Activated B cell treated with CpG ODN at 0.5 μM for 24 hours (primary cell): ENCODE measurements at places on chromosomes 12 and 14. TPM values are rescaled to one million over a fixed set of nuclear protein-coding genes. Genes with fewer than 3 reads are reported as not detected.

Gene INSM2
- not detected in 2 replicates for total RNA-seq

Gene TAS2R43
- total RNA-seq: 1.7 and 2.7 TPM in 2 replicates

Gene NDUFA12
- total RNA-seq: 80.2 and 81.7 TPM in 2 replicates

Gene CCDC175
- total RNA-seq: not detected in 2 replicates

DNA sequence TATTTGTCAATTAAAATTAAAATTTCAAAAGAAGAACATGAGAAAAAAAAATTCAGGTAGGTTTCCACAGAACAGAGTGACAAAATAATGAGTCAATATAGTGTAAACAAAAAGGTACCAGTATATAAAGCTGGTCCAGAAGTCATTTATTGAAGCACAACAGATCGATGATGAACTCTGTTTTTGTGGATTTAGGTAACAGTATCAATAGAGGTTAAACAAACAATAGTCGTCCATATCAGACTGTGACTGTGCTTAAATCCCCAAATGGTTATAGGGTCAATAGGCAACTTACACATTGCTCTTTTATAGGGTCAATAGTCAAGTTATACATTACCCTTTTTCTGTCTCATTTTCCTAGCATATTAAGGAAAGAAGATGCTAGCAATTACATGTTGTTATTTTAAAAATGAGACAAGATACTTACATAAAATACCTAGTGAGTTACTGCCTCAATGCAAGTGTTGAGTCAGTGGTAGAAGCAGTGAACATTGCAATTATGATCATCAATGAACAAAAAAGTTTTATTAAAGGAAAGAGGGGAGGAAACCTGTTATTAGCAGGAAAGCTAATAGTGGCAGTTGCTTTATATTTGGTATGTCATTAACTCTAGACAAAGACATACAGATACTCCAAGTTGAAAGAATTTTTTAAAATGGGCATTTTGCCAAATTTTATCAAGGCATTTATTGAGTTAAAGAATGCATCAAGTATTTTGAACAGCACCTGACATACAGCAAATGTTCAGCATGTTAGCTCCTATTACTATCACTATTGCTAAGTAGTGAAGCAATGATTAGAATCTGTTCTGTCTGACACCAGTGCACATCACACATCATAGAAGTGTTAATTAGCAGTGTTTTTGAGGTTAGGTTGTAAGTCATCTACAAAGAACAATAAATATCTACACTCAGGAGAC, 102.9 kb downstream of the CCER1 start:
- peaks cover 3% of the 10 kb centered on the region for H3K27me3 ChIP-seq
- H3K4me1 ChIP-seq: no peaks in the 10 kb centered on the region
- H3K36me3 ChIP-seq: no peaks in the 10 kb centered on the region

GRCh38 chr12:117342682-117343081, 18.7 kb downstream of the NOS1 start:
- H3K4me3 ChIP-seq: no peak overlapping the region
- H3K27ac ChIP-seq: no peak overlapping the region
- H3K36me3 ChIP-seq: no peaks in the 10 kb centered on the region
- peaks cover under 1% of the 10 kb centered on the region for H3K27me3 ChIP-seq
- no peak for DNase-seq
- no peaks in the 10 kb centered on the region for H3K4me1 ChIP-seq

DNA sequence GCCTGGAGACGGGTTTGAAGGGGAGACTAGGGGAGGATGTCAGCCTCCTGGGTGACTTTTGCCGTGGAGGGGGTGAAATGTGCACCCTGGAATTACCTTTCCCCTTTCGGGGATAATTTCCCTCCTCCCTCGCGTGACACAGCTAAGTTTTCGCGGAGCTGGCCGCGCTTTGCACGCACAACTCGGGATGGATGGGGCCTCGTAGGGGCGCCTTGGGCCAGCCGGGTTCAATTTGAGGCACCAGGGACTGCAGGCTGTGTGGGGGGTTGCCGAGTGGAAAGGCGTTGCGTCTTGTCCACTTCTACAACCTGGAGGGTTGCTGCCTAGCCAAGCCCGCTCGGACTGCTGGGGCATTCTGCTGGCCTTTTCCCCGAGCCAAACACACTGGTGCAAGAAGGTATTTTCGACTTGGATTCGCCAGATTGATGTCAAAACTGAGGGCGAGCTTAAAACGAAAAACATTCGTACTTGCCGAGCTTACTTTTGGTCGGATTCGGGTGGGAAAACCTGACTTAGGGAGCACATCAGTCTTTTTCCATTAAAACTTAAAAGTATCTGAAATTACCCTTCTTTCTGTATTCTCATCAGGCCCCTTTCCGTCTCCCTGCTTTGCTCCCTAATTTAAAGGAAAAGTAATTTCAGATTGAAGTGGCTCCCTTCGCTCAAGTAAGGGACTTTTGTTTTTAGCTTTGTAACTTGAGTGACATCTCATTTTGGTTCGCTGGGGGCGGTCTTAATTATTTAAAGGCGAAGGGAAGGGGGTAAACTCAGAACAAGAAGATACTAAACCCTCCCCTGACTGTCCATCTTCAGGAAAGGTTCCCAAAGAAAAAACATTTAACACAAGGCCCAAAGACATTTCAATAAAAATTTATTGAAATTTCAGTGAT, 14.3 kb downstream of the TBX3 start:
- no peaks in the 10 kb centered on the region for H3K4me1 ChIP-seq
- H3K36me3 ChIP-seq: no peaks in the 10 kb centered on the region
- peaks cover 62% of the 10 kb centered on the region for H3K27me3 ChIP-seq

DNA sequence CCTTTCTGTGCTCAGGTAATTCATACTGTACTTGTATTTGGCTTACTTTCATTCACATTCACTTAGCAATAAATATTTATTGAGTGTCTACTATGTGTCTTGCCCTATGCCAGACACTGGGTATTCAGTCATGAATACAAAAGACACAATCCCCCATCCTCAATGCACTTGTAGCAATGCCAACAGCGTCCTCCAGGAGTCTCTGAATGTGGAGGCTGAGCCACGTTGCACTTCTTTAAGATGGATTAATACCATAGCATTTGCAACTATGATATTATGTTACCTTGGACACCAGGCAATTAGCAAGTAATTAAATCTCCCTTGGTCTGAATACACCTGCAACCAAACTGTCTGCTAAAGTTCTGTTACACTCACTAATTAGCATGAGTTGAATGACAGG, 58.8 kb downstream of the OTX2 start:
- H3K4me3 ChIP-seq: no peak overlapping the region
- H3K27me3 ChIP-seq: peaks cover 7% of the 10 kb centered on the region
- H3K27ac ChIP-seq: no peak overlapping the region
- no peaks in the 10 kb centered on the region for H3K4me1 ChIP-seq
- no peak for DNase-seq

GRCh38 chr12:67354322-67354721, 85.2 kb downstream of the CAND1 start:
- no peak overlapping the region for H3K4me3 ChIP-seq
- H3K4me1 ChIP-seq: peaks cover 5% of the 10 kb centered on the region
- no peaks in the 10 kb centered on the region for H3K36me3 ChIP-seq

DNA sequence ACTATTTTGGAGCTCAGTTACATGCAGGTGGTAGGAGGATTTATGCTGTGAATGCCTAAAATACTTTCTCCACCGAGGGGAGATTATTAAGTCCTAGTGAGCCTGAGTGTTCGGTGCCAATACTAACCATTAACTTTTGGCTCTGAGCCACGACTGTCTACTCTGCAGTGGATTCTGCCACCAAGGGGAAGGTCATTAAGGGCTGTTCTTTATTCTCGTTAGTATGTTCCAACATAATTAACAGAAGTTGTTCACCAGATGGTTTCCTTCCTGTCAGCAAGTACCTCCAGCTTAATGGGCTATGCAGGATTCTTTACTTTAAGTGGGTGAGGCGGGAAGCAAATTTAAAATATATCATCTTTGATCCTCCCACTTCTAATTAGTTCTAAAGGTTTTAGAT, 326.3 kb downstream of the BMP4 start:
- H3K27me3 ChIP-seq: peaks cover 7% of the 10 kb centered on the region
- H3K27ac ChIP-seq: no peak overlapping the region
- H3K36me3 ChIP-seq: no peaks in the 10 kb centered on the region

DNA sequence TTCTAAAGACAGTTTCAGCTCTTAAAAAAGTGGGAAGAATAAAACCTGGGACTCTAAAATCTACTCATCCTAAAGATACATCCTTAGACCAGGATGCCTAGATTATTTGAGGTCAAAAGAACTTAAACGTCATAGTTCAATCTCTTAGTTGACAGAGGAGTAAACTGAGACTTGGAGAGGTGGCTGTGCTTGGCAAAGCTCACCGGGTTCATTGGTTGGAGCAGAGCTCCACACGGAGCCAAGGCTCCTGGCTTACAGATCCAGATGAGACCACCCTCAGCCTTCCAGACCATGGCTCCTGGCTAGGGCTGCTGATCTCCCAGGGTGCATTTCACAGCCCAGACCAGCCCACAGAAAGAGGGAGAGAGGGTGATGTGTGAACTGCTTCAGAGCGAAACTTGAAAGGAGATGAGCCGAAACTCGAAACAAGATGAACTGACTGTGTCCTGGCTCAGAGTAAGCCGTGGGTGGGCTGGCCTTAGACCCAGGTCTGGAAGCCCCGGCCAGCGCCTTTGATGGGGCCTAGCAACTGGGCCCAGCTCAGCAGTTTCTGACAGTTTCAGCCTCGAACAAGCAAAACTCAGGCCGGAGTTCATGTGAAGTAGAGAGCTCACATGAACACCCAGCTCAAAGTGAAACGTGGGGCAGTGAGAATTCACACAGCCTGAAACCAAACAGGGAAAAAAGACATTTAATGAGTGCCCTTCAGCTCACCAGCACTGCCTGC, 1044.8 kb downstream of the BCL11B start:
- H3K27ac ChIP-seq: no peak overlapping the region
- H3K4me1 ChIP-seq: no peaks in the 10 kb centered on the region
- H3K4me3 ChIP-seq: no peak overlapping the region
- H3K36me3 ChIP-seq: no peaks in the 10 kb centered on the region
- H3K27me3 ChIP-seq: no peaks in the 10 kb centered on the region

GRCh38 chr12:84924981-84925380, 12.4 kb upstream of the SLC6A15 start:
- DNase-seq: no peak
- no peaks in the 10 kb centered on the region for H3K36me3 ChIP-seq
- no peak overlapping the region for H3K4me3 ChIP-seq
- no peaks in the 10 kb centered on the region for H3K4me1 ChIP-seq

DNA sequence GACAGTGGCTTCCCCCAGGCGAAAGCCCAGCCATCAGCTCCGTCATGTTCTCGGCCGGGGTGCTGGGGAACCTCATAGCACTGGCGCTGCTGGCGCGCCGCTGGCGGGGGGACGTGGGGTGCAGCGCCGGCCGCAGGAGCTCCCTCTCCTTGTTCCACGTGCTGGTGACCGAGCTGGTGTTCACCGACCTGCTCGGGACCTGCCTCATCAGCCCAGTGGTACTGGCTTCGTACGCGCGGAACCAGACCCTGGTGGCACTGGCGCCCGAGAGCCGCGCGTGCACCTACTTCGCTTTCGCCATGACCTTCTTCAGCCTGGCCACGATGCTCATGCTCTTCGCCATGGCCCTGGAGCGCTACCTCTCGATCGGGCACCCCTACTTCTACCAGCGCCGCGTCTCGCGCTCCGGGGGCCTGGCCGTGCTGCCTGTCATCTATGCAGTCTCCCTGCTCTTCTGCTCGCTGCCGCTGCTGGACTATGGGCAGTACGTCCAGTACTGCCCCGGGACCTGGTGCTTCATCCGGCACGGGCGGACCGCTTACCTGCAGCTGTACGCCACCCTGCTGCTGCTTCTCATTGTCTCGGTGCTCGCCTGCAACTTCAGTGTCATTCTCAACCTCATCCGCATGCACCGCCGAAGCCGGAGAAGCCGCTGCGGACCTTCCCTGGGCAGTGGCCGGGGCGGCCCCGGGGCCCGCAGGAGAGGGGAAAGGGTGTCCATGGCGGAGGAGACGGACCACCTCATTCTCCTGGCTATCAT, 663 bp downstream of the PTGER2 start:
- peak overlapping the region; percentile 4 for H3K27ac ChIP-seq
- peak; percentile 31 for DNase-seq
- peaks cover 55% of the 10 kb centered on the region for H3K27me3 ChIP-seq
- H3K4me3 ChIP-seq: peak overlapping the region; percentile 88

DNA sequence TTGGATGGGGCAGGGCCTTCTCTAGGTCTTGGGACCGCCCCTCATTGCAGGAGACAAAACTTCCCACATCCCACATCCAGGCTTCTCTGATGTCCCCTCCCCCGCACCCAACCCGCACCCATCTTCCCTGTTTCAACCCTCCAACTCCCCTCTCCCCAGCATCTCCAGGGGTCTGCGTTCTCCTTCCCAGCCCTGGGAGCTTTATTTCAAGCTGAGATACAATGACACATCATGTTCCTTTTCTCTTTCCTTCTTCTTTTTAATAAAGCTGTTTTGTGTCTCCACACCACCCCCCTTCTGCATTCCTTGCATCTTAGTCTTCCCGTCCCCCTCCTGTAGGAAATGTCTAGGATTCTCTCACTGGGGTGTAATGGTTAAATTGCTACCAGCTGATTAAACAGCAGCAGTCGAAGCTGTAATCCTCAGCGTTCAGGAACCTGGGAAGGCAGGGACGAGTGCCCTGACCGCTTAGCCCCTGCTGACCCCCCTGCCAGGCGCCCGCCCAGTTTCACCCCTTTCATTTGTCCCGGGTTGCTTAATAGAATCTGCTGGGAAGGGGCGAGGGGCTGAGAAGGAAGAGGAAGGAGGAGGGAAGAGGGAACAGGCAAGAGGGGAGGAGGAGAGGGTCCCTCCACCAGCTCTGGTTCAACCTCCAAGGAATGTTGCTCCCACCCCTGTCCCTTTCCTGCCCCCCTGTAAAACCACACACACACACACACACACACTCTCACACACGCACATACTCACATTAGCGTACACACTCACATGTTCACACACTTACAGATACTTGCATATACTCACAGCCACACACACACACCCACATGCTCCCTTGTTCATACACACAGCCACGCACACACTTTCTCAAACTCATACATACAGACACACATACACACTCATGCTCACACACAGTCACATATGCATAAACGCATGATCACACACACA, 104.5 kb upstream of the MED13L start:
- H3K36me3 ChIP-seq: no peaks in the 10 kb centered on the region
- no peak for DNase-seq
- H3K27ac ChIP-seq: no peak overlapping the region
- H3K27me3 ChIP-seq: peaks cover 2% of the 10 kb centered on the region

GRCh38 chr14:96047101-96047500, 7.9 kb downstream of the C14orf132 start:
- H3K27ac ChIP-seq: no peak overlapping the region
- DNase-seq: no peak
- H3K36me3 ChIP-seq: no peaks in the 10 kb centered on the region
- no peaks in the 10 kb centered on the region for H3K4me1 ChIP-seq
- peaks cover 35% of the 10 kb centered on the region for H3K27me3 ChIP-seq

- no peaks in the 10 kb centered on the region for H3K4me1 ChIP-seq
- no peak overlapping the region for H3K4me3 ChIP-seq
- no peaks in the 10 kb centered on the region for H3K36me3 ChIP-seq
- DNase-seq: no peak
- no peak overlapping the region for H3K27ac ChIP-seq
- no peaks in the 10 kb centered on the region for H3K27me3 ChIP-seq
Measured at GRCh38 chr14:41144370-41144769, 462.3 kb upstream of the LRFN5 start.

GRCh38 chr12:121618659-121619233, 7.6 kb upstream of the ORAI1 start:
- DNase-seq: no peak
- H3K4me3 ChIP-seq: peak overlapping the region; percentile 41
- H3K4me1 ChIP-seq: peaks cover 31% of the 10 kb centered on the region
- H3K27ac ChIP-seq: peak overlapping the region; percentile 53
- no peaks in the 10 kb centered on the region for H3K36me3 ChIP-seq
